Stimulated activated CD8-positive, alpha-beta memory T cell treated with anti-CD3 and anti-CD28 coated beads, Interleukin-7, amount 100 ng/mL, for 1 hour (primary cell): ENCODE measurements at places on chromosomes 16 and 17.

- DNase-seq: no peak
Measured at GRCh38 chr16:85736921-85737320, 14.0 kb downstream of the C16orf74 start.

DNA sequence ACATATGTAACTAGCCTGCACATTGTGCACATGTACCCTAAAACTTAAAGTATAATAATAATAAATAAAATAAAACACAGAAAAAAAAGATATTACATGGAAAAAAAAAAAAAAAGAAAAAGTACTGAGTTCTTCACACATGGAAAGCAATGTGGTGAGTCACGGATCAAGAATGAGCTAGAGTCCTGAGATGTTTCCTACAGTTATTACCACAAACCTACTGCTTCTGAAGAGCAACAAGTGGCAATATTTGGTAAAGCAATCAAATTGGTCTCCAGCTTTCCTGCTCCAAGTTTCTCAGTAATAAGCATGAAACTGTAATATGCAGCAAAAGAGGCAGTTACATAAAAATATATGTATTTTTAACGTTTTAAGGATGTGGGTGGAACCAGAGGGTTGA lies 223.3 kb upstream of the SALL1 start:
- DNase-seq: no peak

DNA sequence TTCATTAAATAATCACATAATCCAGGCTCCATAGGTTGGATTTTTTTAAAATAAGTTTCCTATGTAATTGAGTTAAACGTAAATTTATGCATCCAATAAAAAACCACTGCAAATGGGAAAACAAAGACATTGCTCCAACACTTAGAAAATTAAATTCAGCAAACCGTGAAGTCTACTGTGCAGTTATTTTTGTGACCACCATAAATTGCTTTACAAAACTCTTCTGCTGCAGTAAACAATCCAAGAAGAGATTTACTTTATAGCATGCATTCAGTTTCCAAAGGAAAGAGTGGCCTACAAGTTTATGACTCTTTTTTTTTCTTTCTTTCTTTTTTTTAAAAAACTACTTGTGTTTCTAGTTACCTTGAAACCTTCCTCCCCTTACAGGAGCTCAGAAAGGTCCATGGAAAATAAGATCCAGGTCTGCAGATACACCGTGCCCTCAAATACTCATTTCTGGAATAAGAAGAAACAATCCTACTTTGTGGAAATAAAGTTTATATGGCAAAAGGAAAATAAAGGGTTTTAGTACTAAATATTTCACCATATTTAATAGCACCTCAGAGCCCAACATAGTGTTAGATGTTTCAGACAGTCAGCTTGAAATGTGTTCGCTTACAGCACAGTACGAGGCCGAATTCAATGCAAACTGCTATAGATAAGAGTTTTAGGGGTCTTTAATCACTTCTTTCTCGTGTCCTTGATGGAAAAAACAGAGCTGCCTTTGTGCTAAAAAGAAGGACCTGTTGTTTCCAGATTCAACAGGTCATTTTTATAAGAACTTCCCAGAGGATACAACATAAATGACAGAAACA lies 3.2 kb downstream of the HS3ST3A1 start:
- no peak for DNase-seq

DNA sequence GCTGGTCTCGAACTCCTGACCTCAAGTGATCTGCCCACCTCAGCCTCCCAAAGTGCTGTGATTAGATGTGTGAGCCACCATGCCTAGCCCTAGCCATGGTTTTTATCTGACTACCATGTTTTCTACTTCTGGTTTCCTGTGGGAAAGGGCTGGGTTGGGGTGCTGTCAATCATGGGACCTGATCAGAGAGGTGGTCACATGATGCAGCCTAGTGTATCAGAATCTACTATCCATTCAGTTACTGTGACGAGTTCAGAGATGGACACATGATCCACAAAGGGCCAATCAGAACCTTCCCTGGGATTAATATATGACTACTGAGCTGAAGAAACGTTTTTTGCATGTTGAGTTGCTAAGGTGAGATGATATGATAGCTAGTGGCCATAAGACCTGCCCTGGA lies 59.1 kb downstream of the ABCC6 start:
- DNase-seq: no peak

- DNase-seq: no peak
Measured at GRCh38 chr17:59762049-59762823, 54.8 kb downstream of the VMP1 start.

DNA sequence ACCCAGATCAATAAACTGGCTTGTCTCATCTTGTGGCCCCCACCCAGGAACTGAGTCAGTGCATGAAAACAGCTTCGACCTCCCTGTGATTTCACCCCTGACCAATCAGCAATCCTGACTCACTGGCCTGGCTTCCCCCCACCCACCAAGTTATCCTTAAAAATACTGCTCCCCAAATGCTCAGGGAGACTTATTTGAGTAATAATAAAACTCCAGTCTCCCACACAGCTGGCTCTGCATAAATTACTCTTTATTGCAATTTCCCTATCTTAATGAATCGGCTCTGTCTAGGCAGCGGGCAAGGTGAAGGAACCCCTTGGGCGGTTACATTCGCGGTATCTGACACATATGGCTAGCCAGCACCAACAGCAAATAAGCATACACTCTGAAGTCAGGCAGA lies 9.8 kb upstream of the RABEP1 start:
- DNase-seq: no peak

DNA sequence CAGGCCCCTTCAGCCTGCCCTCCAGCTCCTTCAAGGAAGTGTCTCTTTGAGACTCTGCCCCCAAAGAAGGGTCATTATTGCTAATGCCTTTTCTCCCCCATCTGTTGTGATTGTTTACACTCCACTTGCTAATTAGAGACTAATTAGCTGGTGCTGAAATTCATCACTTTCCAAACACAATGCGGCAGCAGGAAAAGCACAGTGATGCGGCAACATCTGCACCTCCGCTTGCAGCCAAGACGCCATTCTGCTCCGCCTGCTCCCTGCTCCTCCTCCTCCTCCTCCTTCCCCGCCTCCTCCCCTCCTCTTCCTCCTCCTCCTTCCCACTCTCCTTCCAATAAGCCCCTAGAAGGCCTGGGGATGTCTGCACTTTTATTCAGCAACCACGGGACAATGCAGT lies 110.5 kb downstream of the SDK2 start:
- no peak for DNase-seq

DNA sequence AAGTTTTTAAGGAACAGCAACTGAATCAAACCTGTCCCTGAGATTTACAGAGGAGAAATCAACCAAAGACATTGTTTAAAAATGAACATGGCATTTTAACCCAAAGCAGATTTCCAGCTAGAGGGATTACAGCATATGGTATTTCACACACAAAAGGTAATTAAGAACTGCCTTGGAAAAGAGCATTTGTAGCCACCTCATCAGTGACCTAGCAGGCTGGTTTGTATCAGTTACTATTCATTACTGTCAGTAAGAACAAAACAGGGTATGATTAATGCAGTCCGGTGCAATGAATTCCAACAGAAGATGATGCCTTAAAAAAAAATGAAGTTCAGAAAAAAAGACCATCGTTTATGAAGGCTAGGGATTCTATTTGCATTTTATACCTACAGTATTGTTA lies 219.9 kb downstream of the CHD9NB start:
- DNase-seq: no peak

- no peak for DNase-seq
Measured at GRCh38 chr17:48646183-48647102, 20.3 kb upstream of the HOXB9 start.

- DNase-seq: no peak
Measured at GRCh38 chr17:37527249-37527851, 37.7 kb downstream of the DUSP14 start.

DNA sequence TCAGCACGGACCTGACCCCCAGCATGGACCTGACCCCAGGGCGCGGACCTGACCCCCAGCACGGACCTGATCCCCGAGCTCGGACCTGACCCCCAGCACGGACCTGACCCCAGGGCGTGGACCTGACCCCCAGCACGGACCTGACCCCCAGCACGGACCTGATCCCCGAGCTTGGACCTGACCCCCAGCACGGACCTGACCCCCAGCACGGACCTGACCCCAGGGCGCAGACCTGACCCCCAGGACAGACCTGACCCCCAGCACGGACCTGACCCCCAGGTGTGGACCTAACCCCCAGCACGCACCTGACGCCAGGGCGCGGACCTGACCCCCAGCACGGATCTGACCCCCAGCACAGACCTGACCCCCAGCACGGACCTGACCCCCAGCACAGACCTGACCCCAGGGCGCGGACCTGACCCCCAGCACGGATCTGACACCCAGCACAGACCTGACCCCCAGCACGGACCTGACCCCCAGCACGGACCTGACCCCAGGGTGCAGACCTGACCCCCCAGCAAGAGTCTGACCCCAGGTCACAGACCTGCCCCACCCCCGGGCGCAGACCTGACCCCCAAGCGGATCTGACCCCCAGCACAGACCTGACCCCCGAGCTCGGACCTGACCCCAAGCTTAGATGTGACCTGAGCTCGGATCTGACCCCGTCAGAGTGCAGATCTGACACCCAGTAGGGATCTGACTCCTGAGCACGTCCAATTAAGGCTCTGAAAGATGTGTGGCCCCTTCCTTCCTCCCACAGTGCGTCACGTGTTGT lies 98.7 kb downstream of the C16orf95 start:
- DNase-seq: no peak

- DNase-seq: no peak
Measured at GRCh38 chr17:4504188-4504587, 5.5 kb downstream of the SPNS2 start.

GRCh38 chr17:15913826-15914225 lies 31.1 kb upstream of the ADORA2B start:
- no peak for DNase-seq

GRCh38 chr17:31695456-31696090 lies 163.5 kb downstream of the COPRS start:
- no peak for DNase-seq
